HS-27A (cell line): ENCODE measurements at places on chromosomes 12 and 14.

GRCh38 chr14:105207996-105208737 is 27.1 kb upstream of the NUDT14 start:
- DNase-seq: no peak

DNA sequence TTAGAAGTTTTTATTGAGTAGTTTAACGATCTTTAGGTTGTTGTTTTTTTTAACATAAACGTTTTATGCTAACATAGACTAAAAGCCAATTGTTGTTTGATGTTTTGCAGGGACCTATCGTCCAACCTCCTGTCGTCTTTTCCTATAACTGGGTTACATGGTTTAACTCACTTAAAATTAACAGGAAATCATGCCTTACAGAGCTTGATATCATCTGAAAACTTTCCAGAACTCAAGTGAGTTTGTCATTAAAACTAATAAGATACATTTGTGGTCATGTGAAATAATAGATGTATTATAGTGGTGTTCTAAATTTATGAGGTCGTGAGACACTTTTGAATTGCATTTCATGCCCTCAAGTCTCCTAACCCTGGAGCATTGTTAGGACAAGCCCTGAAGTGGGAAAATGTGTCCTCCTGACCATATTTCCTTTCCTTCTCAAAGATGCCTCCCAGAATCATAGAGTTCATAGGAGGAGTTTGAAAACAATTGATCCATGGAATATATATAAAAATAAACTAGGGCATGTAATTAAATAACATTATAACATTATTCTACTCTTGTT is 84.9 kb downstream of the ZFC3H1 start:
- DNase-seq: no peak

GRCh38 chr14:31560759-31561154 is 447 bp upstream of the NUBPL start:
- no peak for DNase-seq

GRCh38 chr12:129002427-129002826 is 149.1 kb downstream of the GLT1D1 start:
- DNase-seq: no peak

DNA sequence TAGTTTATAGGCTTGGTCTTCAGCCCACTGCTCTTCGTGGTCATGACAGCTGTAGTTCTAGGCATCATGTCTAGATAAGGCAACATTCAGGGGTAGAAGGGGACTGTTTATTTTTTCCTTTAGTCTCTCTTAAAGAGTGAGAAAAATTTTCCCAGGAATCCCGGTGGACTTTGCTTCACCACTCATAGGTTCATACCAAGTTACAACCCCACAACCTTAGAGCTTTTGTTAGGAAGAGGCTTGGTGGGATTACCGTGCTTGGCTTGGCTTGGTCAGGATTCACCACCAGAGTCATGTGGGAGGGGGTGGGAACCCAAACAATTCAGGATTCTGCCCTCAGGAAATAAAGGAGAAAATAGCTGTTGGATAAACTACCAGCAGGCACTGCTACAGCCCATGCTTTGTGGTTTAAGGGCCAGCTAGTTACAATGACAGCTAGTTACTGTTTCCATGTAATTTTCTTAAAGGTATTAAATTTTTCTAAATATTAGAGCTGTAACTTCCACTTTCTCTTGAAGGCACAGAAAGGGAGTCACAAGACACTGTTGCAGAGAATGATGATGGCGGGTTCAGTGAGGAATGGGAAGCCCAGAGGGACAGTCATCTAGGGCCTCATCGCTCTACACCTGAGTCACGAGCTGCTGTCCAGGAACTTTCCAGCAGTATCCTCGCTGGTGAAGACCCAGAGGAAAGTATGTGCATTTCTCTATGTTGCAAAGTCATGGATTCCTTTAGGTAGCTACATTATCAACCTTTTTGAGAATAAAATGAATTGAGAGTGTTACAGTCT is 25.9 kb upstream of the PAPLN start:
- DNase-seq: no peak

GRCh38 chr12:9721394-9722092 is 11.4 kb downstream of the CLECL1 start:
- DNase-seq: no peak
